Forelimb muscle (tissue), 1 donor: ENCODE measurements at places on chromosomes 13 and 19.
A peak's percentile ranks its signal among the peaks of the same experiment; 100 is the strongest.

GRCh38 chr19:38451629-38452028, 18.1 kb downstream of the RYR1 start:
- DNase-seq, result no peak

DNA sequence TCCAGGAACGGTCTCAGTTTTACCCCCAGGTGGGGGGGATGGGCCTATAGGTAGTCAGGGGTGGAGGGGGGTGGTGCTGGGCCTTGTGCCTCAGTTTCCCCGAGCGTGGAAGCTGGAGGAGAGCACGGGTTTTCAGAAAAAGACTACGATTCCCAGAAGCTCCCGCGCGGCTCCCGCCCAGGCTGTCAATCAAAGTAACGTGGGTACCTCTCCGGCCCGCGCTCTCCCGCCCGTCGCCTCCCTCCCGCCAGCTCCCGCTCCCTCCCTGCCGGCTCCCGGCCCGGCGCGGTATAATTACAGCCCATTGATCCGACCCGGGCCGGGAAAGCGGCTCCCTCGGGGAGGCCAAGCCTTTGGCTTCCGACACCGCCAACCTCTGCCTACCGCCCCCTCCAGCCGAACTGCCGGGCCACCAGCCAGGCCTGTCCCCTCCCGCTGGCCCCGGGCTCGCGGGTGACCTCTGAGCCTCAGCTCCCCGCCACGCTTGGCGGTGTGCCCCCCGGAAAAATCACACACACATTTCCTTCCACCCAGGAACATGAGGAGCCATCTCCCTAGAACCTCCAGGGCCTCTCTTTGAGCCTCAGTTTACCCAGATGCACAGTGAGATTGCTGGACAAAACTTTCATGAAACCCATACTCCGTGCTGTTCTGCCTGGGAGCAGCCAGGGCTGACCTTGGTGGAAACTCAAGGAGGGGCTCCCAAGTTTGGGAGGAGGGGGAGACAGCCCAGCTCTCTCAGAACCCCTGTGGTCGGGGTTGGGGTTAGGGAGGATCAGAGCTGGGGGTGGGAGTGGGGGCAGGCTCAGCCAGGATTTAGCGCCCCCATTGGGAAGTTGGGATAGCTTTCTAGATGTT, 7.3 kb upstream of the TLE2 start:
- peak; percentile 91 for DNase-seq

DNA sequence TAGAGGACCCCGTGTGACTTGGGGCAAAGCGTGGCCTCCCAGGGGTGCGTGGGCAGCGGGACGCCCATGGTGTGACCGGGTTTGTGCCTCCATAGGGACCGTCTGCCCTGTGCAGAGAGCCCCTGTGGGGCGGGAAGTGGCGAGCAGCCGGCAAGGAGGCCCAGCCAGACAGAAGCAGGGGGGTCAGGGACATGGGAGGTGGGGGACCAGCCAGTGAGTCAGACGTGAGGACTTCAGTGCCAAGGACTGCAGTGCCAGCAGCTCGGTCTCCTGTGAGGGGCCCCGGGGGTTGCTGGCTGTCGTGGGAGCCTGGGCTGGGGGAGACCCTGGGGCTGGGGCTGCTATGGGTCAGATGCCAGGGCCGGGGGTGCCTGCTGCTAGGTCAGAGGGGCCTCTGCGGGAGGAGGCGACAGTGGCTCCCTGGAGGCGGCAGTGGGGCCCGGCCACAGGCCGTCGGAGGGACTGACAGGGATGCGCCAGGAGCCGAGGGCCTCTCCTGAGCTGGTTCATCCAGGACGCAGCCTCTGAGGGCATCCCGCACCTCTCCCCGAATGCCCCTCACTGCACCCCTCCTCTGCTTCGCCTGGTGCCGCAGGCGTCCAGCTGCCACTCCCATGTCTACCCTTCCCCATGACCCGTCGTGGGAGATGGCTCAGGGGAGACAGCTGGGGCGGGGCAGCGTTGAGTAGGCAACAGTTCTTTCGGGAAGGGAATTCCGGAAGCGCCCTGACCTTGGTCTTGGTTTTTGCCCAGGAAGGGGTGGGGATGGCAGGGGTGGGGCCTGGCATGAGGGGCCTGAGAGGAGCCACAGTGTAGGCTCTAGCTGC, 80.0 kb downstream of the KDM4B start:
- DNase-seq, result no peak

DNA sequence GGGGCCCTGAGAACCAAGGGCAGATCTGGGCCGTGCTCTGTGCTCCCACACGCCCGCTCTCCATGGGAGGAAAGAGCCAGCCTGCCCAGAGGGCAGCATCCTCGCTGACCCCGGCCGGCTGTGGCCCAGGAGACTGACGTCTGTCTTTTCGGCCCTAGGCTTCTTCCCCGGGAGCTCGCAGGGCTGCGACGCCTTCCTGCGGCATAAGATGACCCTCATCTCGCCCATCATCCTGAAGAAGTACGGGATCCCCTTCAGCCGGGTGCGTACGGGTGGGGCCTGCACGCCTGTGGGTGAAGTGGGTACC, 108.2 kb downstream of the KDM4B start:
- no peak for DNase-seq

DNA sequence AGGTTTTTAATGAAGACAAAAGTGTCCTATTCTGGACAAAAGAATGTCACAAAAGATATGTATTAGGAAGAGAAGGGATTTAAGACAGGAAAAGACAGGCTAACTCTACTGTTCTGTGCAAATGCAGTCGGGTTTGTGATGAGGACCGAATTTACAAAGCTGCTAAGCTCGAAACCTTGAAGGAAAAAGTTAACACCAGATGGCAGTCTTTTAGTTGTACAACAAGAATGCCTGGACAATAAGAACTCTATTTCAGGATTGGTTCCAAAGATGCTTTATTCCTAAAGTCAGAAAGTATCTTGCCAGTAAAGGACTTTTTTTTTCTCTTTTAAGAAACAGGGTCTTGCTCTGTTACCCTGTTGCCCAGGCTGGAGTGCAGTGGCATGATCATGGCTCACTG, 51.1 kb downstream of the HS6ST3 start:
- peak; percentile 5 for DNase-seq

GRCh38 chr19:5246554-5247155, 94.0 kb downstream of the PTPRS start:
- no peak for DNase-seq

GRCh38 chr13:34410678-34411077, 531.4 kb upstream of the NBEA start:
- DNase-seq, result peak; percentile 93

DNA sequence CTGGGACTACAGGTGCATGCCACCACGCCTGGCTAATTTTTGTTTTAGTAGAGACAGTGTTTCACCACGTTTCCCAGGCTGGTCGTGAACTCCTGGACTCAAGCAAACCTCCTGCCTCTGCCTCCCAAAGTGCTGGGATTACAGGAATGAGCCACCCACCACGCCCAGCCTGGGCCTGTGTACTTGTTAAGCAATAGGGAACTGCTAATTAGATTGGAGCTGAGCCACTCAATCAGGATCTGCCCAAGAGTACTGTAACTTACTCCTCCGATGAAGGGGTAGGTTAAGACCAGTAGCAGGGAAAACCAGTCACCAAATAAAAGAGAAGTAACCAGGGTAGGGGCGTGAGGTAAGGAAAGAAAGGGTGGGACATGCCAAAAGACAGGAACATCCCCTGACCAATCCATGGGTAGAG, 2.3 kb downstream of the DDX39A start:
- DNase-seq, result no peak

DNA sequence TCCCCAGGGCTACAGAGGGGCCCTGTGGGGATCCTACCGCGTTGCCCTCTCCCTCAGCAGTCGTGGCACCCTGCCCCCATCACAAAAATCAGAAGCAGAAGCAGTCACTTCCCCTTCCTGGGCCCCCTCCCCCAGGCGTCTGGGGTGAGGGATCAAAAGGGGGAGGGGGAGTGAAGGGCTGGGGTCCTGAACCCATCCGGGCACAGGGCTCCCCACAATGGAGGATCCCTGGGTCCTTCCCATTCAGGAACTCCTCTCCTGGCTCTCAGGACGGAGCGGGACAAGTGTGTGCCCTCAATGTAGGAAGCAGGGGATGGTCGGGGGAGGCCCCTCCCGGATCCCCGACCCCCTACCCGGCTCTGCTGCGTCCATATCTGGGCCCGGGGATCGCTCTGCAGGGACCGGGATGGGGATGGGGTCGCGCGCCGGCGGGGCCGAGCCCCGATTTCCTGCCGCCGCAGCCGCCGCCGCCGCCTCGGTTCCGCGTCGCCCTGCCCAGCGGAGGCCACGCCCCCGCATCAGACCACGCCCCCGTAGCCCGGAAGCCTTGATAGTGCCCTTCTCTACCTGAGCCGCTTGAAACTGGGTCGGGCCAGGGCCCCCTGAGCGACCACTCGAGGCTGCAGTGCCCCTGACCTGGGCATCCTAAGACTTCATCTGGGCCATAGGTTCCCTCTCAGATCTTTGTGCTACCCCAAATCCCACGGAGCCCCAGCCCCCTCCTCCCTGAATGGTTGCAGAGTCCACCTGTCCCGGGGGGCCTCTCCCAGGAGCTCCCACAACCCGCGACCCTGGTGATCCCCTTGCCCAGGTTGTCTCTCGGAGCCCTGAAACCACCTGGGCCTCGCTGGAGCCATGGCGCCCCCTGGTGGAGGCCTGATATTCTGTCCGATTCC, at the start of gene GMIP:
Gene GMIP, minus strand, starts transcription at position 500 of the 896 bp plus-strand sequence. Its CDS starts 128 bp downstream, at position 372.
- DNase-seq, result no peak
